ENCODE measurements at places on chromosomes 3 and 15. TPM values are rescaled to one million over a fixed set of nuclear protein-coding genes. Genes with fewer than 3 reads are reported as not detected.
A peak's percentile ranks its signal among the peaks of the same experiment; 100 is the strongest.

DNA sequence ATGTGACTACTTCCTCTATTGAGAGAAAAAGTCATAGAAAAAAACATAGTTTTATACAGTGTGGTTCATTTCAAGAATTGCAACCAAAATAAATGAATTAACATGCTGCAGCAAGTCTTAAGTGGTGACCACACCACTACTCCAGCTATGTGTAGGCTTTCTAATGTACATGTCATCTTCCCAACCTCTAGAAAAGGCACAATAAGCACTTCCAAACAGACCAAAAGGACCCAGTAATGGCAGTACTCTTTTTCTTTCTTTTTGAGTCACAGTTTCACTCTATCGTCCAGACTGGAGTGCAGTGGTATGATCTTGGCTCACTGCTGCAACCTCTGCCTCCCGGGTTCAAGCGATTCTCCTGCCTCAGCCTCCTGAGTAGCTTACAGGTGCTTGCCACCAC, 219.3 kb upstream of the KBTBD8 start:
- H3K4me1 ChIP-seq: no peaks in the 10 kb centered on the region
- H3K4me3 ChIP-seq: no peak overlapping the region
- no peaks in the 10 kb centered on the region for H3K27me3 ChIP-seq
- H3K36me3 ChIP-seq: no peaks in the 10 kb centered on the region

GRCh38 chr3:27049792-27050191, 319.4 kb downstream of the NEK10 start:
- DNase-seq: no peak
- no peaks in the 10 kb centered on the region for H3K36me3 ChIP-seq
- H3K4me1 ChIP-seq: no peaks in the 10 kb centered on the region

DNA sequence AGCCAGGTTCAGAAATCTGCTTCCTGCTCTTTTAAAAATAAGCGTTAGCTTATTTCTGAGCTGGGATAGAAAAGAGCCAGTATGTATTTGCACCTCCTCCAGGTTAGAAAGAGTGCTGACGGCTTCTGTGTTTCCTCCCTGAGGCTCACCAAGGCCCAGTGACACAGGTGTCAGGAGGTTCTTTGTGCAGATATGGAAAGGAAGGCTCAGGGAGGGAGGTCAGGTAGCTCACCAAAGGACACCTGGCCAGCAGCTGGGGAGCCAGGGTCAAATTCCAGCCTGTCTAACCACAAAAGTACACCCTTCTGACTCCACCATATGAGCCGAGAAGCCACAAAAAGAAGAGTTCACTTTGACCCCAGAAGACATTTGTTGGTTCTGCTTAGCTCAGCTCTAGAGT, 201.0 kb upstream of the WNT5A start:
- H3K27ac ChIP-seq: no peak overlapping the region
- no peaks in the 10 kb centered on the region for H3K36me3 ChIP-seq
- no peaks in the 10 kb centered on the region for H3K27me3 ChIP-seq
- H3K4me1 ChIP-seq: no peaks in the 10 kb centered on the region

GRCh38 chr3:99869621-99870020, 52.0 kb downstream of the CMSS1 start:
- no peaks in the 10 kb centered on the region for H3K27me3 ChIP-seq
- H3K4me3 ChIP-seq: no peak overlapping the region
- H3K36me3 ChIP-seq: peaks cover 13% of the 10 kb centered on the region
- H3K27ac ChIP-seq: no peak overlapping the region
- H3K4me1 ChIP-seq: peaks cover 48% of the 10 kb centered on the region
- DNase-seq: no peak

DNA sequence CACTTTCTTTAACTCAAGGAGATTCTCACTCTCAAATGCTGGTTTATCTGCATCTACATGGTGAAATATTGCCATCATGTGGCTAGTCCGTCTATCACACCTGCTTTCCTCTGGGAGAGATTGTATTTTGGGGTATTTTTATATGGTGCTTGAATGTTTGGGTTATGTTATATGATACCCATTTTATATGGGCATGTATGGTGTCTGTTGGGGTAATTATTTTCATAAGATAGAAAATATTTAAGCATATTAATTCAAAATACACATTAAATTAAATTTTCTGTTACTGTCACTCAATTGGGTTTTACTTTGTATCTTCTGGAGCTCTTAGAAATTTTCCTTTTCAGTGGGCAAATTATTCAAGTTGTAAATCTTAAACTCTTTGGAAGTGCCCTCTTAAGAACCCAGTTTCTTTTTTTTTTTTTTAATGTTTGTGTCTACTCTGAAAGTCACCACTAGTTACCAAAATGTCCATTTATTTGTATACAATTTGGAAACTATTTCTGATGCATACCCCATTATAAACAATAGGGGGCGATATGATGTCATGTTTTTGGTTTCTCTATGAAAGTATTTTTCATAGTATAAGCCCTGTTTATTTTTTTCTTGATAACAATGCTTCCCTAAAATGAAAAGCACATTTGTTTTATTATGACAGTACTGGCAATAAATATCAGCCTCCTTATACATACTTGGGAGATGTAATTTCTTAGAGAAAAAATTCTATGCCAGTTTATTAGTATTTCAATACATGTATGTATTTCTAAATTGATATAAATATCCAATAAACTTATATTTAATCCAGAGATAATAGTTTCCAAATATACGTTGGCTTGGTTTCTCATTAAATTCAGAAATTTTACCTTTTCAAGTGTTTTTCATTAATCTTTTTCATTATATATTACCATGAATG, 36.1 kb upstream of the PLSCR5 start:
- peaks cover 10% of the 10 kb centered on the region for H3K27me3 ChIP-seq
- DNase-seq: peak; percentile 1
- no peak overlapping the region for H3K27ac ChIP-seq
- no peak overlapping the region for H3K4me3 ChIP-seq
- no peaks in the 10 kb centered on the region for H3K4me1 ChIP-seq

Gene MESP2
- not detected for total RNA-seq

Gene TM6SF1
- total RNA-seq: 1.6 TPM

Gene IQCH
- total RNA-seq: 1.4 TPM

Gene SEMA5B
- total RNA-seq: not detected

Data from activated naive CD8-positive, alpha-beta T cell treated with anti-CD3 and anti-CD28 coated beads for 36 hours (primary cell).